Activated naive CD4-positive, alpha-beta T cell treated with anti-CD3 and anti-CD28 coated beads, Interleukin-2, amount 10 ng/mL, durations not matched to agents 7 days and 5 days (primary cell): ENCODE measurements at places on chromosomes 2 and 18.

DNA sequence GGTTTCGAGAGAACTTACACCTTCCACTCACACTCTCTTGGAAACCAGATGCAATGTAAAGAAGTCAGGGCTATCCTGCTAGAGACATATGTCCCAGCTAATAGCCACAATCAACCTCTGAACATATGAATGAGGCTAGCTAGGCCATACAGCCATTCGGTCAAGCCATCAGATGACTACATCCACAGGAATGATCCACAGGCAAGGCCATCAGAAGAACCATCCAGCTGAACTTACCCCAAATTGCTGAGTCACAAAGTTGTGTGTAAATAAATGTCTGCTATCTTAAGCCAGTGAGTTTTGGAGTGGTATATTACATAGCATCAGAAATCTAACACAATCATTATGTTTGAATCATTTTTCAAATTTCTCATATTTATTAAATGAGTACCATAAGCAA is 5.2 kb upstream of the SPAST start:
- no peak for DNase-seq

GRCh38 chr2:74447230-74447999 is 5.7 kb upstream of the RTKN start:
- no peak for DNase-seq

- DNase-seq = no peak
Measured at GRCh38 chr2:147223119-147223518, 621.7 kb upstream of the ACVR2A start.

DNA sequence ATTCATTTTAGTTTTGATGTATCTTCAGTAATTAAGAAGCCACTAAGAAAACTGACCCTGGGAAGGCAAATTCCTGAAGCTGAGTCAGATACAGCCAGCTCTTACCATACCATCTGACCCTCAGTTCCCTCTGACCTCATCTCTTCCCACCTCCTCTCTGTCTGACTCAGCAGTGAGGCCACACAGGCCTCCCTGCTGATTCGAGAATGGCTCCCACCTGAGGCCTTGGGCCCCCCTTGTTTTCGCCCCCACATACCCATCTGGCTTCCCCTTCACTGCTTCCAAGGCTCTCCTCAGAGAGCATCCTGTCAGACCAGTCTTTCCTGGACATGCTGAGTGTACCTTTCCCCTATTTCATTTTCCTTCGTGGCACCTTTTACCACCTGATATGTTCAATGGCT is 71.0 kb upstream of the CYP1B1 start:
- DNase-seq = no peak

DNA sequence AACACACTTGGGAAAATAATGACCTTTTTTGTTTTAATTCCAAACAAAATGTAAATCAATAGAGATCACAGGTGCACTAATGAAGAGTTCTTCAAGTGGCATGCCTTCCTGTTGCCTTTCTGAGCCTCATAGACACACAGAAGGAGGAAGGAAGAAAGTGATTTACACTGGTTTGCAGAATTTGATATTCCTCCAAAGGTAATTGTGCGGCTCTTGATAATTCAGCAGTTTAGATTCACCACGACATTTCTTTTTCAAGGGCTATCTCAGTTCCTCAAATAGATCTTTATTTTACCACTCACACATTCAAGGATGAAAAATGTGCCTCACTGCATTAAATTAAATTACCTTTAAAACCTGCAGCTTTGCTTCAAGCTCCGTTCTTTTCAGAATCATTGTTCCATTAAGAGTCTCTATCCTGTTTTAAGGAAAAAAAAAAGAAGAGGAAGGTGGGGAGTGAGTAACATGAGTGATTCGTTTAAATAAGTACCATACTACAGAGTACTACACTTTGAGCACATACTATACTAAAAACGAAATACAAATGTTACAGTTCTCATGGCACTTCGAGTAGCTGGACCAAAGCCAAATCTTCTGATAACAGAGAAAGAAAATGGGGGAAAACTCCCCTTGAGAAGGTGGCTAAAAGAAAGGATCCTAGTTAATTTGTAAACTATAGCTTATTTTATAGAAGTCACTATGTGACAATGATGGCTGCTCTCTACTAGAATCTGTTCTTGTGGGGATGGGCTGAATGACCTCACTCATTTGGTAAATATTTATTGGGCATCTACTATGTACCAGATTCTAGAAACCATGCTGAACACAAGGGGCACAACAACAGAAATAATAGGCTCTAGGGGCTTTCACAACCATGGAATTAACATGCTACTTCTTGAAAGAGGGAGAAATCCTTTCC is 16.6 kb downstream of the CYTIP start:
- DNase-seq = no peak

GRCh38 chr2:239800785-239801386 is 224.3 kb downstream of the NDUFA10 start:
- DNase-seq = peak; percentile 10

GRCh38 chr2:188884046-188884445 is 90.1 kb upstream of the COL3A1 start:
- DNase-seq = no peak

DNA sequence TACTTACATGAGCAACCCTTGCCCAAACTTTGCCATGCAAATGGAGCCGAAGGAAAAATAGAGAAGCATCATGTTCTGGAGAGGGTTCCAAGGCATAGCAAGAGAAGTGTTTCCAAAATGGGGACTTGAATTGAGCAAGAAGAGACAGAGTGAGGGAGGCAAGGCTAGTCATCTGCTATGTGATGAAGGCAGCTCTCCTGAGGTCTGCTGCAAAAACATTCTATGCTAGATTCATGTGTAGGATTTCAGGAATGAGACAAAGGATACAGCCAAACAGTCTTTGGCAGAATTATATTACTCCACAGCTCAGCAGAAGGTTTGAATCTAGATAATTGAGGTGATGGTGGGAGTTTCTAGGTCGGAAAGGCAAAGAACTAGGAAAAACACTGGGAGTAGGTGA is 24.1 kb upstream of the MRPL19 start:
- DNase-seq = no peak

DNA sequence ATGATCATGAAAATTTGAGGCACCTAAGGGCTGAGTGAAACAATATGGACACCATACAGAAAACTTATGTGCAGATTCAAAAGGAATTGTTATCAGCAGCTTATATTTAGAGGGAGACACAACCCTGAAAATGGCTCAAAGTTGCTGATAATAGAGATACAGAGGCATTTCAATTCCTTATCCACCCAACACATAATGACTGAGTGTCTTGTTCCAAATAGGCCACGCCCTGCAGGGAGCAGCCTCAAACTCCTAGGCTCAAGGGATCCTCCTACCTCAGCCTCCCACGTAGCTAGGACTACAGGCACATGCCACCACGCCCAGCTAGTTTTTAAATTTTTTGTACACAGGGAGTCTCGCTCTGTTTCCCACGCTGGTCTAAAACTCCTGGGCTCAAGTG is 79.0 kb downstream of the LBH start:
- DNase-seq = no peak

DNA sequence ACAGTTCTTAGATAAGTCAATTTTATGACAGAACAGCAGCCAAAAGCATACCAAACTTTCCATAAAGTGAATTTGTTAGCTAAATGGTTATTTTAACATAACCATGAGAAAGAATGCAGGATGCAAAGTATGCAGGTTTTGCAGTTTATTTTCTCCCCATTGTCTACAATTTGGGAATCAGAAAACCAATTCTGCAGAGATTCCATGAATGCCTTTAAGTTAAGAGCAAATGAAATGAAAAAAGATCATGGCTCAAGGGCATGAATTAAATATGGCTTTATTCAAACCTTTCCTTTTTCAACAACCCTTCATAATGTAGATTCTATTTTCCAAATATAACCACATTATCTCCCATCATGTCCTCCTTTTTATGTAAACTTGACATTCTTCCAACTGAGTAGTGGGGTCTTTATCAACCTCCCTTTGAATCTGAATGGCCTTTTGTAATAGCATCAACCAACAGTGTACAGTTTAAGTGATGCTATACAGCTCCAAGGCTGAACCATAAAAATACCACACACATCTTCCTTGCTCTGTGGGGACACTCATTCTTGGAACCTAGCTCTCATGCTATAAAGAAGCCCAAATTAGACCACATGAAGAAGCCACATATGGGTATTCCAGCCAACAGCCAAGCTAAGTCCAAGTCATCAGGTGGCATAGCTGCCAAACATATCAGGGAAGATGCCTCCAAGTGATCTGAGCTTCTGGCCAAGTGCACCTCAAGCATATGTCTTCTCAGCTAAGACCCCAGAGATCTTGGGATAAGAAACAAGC is 49.8 kb downstream of the PIAS2 start:
- no peak for DNase-seq

DNA sequence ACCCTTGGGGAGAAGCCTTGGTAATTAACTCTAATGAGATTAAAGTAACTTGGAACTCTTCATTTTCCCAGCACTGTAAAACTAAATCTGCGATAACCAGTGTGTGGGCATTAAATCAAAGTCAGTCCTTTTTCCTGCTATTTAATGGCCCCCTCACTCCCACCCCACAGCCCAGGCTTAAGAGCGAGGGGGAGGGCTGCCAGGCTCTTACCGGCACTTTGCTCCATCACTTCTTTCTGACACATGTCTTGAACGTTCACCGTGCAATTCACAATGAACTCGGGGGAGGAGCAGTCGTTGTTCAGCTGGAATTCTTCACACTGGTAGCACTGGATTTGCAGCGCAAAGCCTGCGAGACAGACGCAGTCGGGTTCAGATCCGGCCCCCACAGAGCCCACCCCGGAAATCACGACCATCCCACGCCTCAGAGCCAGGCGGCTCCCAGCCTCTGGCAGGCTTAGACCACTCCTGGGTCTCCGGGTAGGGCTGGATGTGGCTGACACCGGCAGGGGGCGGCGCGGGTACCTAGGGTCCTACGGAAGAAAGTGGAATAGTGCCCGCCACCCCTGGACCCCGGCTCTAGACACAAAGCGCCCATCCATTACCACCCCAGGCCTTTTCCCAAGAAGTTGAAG is 1.7 kb downstream of the LYPD1 start:
- DNase-seq = no peak

DNA sequence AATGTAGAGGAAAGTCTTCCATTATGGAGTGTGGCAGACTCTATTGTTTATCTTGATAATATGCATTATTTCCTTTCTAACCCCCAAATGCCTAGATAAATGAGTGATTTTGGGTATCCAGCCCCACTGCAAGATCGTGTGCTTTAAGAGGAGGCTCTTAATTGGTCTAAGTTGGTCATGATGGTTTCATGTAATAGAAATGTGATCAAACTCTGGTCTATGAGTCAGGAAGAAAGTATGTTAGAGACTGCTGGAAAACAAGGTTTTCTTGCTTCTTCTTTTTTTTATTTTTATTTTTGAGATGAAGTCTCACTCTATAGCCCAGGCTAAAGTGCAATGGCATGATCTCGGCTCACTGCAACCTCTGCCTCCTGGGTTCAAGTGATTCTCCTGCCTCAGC is 344.5 kb upstream of the TNP1 start:
- DNase-seq = no peak

DNA sequence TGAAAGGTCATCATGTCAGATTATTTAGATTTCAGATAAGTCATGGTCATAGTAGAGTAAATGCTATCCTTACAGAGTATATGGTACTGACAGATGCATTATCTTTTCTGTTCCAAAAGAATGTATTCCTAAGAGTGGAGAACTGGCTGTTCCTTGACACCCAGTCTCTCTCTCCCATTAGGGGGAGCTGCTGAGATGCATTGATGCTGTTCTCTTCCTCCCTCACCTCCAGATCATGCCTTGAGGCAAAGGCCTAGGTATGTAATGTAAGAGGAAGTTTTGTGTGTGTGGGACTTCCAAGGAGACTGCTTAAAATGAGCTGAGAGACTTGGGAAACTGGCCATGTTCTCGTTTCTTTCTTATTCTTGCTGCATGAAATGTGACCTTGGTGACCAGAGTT is 979.5 kb upstream of the CELF4 start:
- no peak for DNase-seq

DNA sequence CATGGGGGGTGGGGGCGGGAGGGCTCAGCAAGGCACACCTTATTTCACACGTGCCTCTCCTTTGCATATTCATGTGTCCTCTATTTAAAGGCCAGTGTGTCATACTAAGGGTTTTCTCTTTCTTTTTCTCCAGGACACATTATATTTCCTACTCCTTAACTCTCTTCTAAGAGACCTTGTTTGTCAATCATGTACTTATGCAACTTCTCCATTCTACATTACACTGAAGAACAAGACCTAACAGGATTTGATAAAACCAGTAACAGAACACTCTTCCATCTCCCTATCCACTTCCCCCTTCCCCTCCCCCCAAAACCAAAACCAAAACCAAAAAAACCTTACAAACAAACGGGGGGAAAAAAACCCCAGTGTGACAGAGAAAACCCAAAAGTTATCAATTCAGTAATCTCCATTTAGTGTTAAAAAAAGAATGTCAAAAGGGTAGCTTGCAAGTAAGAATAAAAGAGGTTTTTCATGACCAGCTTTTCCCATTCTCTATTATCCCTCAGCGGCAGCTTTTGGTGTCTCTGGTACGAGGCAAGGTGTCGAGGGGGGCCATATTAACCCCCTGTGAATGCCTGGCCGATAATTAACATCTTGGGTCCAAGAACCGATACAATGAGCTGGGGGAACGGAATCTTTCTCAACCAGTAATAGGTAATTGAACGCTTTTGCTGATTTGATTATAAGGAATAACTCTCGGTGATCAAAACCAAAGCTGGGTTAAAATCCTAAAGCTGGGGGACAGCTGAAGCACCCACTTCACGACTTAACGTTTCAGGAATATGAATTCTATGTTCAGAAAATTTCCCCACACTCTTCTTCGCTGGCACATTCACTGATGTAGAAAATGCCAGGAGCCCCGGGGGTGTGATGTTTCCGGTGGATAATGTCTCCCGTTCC is 191.0 kb upstream of the TCF4 start:
- DNase-seq = no peak

GRCh38 chr2:193743089-193743488 is 1548.4 kb upstream of the TMEFF2 start:
- DNase-seq = no peak

GRCh38 chr2:36698993-36699392 is 2.5 kb downstream of the VIT start:
- DNase-seq = no peak

DNA sequence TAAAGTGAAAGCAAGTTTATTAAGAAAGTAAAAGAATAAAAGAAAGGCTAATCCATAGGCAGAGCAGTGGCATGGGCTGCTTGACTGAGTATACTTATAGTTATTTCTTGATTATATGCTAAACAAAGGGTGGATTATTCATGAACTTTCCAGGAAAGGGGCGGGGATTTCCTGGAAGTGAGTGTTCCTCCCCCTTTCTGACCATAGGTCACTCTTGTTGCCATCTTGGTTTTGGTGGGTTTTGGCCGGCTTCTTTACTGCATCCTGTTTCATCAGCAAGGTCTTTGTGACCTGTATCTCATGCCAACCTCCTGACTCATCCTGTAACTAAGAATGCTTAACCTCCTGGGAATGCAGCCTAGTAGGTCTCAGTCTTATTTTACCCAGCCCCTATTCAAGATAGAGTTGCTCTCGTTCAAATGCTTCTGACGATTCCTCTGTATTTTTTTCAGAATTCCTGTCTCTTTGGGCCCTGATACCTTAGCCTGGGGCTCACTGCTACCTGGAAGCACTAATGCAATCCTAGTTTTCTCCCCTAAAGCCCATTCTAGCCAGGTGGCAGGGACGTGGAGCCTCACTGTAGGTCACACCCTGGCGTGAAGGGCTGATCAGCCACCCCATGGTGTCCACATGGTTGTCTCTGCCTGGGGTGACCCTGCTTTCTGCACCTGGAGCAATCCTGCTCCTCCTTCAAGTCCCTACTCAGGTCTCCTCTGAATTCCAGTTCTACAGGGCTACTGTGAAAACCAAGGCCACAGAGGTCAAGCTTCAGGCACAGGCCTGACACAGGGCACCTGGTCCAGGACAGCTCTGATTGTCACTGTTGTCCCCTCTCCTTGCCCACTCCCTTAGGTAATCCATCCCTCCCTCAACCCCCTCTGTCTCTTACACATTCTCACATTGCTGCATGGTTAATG is 6.0 kb upstream of the SLC35F6 start:
- DNase-seq = no peak
